Hematopoietic multipotent progenitor cell (in vitro differentiated cells): ENCODE measurements at places on chromosomes 3 and 15.

DNA sequence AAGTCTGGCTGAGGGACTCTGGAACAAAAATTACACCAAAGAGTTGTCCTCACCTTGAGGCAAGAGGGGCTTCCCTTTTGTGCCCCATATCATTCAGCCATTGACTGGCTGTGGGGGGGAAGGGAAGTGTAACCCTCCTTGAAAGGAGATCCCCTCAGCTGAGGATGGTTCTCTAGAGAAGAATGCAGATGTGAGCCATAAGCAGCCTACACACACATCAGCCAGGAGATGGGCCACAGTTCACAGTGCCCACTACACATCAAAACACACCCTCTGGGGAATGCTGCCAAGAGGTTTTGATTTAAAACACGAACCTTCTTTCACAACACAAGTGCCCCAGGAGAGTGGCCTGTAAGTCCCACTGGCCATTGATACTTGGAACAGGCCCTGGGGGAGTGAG, 231.2 kb upstream of the CTDSPL start:
- no peak for DNase-seq

DNA sequence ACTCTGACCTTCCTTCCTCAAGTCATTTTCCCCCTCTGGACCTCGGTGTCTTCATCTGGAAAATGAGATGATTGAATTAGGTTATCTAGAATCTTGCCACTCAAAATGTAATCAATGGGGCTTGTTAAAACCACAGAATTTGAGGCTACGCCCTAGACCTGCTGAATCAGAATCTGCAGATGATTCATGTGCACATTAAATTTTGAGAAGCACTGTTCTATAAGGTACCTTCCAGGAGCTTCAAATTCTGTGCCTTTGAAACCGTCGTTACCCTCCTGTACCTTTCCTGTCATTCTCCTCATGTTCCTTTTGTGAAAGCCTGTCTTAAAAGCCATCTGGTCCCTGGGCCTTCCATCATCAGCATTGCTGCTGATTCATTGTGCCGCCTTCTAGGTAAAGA, 172.4 kb upstream of the TOPAZ1 start:
- DNase-seq, result no peak

GRCh38 chr3:168865022-168865551, 769.4 kb upstream of the GOLIM4 start:
- peak; percentile 65 for DNase-seq

DNA sequence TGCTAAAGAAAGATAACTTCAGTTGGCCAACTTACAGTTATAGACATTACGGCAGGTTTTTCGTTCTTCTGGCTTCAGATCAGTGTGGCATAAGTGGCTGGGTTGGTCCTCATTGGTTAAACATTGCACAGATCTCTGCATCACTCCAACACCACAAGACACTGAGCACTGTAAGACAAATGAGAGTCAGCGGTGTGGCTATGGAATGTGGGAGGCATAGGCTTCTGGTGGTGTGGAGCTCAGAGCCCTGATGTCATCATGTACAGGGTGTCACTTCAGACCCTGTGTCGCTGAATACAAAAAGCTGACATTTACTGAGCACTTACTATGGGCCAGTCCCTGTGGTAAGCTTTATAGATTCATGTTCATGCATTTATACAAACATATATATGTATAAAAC, 146.0 kb downstream of the ADAMTS9 start:
- DNase-seq, result no peak

GRCh38 chr15:83082730-83083386, 15.8 kb upstream of the BTBD1 start:
- DNase-seq, result no peak

GRCh38 chr3:37949866-37950265, 40.7 kb upstream of the VILL start:
- DNase-seq, result no peak

DNA sequence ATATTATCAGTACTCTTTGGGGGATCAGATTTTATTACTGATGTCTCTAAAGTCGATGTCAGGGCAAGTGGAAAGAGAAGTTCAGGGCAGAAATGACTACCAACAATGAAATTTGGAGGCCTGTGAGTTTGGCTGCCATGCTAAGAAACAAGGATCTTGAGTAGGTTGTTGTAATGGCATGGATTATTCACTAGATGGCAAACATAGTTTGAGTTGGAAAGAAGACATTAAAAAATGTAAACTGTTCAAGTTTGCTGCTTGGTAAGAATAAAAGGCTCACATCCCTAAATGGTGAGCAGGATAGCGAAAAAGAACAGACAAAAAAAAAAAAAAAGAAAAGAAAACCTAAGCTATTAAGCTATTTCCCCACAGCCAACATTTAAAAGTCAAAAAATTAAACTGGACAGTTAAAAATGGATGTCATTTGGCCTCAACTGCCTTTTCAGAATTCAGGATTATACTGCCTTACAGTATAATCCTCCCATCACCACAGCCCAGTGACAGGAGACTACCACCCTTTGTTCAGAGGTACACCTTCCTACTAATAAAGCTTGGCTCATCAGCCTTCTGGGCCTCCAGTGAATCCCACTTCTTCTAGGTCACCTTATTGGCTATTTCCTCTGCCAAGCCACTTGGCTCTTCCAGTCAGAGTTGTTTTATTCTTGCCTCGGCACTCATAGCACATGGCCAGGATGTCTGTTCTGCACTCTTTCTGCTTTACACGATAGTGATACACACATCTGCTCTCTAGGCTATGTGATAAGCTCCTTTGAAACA, 163.7 kb downstream of the PLD1 start:
- no peak for DNase-seq

- DNase-seq, result no peak
These were observed 93.6 kb upstream of the NMNAT3 start for GRCh38 chr3:139771331-139771730.

GRCh38 chr15:60766391-60767128, 287.6 kb upstream of the ICE2 start:
- no peak for DNase-seq

DNA sequence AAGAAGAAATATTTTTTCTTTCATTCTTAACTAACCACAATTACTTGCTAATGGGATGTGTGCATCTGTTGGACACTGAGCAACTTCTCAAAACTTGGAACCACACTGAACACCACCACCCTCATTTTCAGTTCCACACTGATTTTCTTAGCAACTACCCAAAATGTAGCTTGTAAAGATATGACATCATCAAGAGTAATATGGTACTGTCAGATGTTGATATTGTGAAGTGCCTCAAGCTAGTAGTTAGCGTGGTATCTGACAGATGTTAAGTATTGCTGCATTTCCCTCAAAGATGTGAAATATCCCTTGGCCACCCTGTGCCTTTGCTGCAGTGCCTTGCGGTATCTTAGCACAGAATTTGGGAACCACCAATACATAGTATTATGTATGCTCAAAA, 9.3 kb downstream of the RFTN1 start:
- no peak for DNase-seq

DNA sequence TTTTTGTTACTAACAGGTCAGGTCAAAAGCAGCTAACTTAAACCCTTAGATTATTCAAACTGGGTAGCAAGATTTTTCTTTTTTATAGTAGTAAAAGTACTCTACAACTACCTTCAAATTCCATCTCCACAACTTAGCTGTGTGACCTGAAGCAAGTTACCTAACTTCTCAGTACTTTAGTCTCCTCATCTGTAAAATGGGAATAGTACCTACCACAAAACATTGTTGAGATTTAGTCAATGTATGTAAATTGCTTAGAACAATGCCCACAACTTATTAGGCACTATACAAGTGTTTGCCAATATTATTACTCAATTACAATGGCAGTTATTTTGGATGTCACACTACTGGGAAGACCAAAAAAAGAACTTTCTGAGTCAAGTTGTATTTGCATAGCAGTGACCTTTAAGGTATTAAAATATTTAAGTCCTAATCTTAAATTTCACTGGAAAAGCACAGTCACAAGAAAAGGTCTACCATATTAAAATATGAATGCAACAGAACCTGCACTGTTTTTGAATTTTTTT, 2.9 kb downstream of the TASOR start:
- no peak for DNase-seq

DNA sequence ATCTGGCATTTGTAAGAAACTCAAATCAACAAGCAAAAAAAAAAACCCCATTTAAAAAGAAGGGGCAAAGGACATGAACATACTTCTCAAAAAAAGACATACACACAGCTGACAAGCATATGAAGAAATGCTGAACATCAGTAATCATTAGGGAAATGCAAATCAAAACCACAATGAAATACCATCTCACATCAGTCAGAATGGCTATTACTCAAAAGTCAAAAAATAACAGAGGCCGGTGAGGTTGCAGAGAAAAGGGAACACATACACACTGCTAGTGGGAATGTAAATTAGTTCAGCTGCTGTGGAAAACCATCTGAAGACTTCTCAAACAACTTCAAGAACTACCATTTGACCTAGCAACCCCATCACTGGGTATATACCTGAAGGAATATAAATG, 199.4 kb upstream of the THBS1 start:
- no peak for DNase-seq

GRCh38 chr3:71271596-71271995, 311.9 kb downstream of the FOXP1 start:
- DNase-seq, result no peak

GRCh38 chr3:23537101-23537551, 268.6 kb upstream of the UBE2E1 start:
- no peak for DNase-seq

GRCh38 chr3:5330152-5330810, 142.8 kb downstream of the EDEM1 start:
- DNase-seq, result no peak

- DNase-seq, result no peak
These were observed 7.6 kb downstream of the CX3CR1 start for GRCh38 chr3:39272191-39272590.

DNA sequence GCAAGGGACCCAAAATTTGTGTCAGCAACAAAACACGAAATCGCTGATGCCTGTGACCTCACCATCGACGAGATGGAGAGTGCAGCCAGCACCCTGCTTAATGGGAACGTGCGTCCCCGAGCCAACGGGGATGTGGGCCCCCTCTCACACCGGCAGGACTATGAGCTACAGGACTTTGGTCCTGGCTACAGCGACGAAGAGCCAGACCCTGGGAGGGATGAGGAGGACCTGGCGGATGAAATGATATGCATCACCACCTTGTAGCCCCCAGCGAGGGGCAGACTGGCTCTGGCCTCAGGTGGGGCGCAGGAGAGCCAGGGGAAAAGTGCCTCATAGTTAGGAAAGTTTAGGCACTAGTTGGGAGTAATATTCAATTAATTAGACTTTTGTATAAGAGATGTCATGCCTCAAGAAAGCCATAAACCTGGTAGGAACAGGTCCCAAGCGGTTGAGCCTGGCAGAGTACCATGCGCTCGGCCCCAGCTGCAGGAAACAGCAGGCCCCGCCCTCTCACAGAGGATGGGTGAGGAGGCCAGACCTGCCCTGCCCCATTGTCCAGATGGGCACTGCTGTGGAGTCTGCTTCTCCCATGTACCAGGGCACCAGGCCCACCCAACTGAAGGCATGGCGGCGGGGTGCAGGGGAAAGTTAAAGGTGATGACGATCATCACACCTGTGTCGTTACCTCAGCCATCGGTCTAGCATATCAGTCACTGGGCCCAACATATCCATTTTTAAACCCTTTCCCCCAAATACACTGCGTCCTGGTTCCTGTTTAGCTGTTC, 34.9 kb downstream of the CHDH start:
- DNase-seq, result no peak

GRCh38 chr3:35773417-35773816, 134.1 kb downstream of the ARPP21 start:
- DNase-seq, result no peak

- DNase-seq, result no peak
These were observed 193.5 kb downstream of the ULK4 start for GRCh38 chr3:41768363-41768762.

DNA sequence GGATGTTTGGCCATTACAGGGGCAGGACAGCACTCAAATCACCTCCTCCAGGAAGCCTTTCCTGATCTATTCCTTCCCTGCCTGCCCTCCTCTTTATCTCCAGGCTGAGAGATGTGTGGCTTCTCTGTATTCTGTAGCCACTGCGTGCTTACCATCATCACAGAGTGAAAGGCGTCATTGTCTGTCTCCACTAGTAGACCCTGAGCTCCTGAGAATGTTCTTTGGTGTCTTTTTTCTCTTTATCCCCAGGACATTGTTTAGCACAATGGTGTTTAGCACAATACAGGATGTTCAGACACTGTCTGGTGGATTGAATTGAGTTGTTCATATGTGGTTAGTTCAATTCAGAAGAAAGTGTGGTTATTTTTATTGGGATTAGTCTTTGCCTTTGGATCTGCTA, 26.2 kb upstream of the LARS2 start:
- DNase-seq, result no peak

DNA sequence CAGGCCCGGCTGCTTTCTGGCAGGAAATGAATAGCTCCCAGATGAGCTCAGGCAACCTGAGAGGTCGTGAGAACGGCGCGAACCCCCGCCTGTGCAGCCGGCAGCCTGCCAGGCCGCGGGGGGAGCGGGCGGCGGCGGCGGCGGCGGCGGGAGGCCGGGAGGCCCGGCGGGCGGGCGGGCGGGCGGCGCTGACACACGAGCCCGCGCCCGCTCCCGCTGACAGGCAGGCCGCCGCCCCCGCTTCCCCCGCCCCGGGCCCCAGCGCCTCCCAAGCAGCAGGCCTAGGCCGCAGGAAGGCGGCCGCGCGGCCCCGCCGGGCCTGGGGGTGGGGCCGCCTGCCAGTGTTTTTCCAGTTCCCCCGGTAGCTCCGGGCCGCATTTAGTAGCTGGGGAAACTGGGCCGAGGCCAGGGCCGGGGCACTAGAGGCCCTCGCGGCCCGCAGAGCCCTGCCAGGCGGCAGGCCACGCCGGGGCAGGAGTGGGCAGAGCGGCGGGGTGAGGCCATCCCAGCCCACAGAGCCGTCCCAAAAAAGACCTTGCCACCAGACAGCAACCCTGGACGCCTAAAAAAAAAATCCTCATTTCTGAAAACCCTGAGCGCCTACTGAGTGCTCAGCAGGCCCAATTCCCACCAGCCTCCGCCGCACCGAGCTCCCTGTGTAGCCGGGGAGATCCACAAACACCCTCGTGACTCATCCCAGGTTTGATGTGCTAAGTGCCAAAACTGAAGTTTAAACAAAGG, 5.6 kb downstream of the HES1 start:
- DNase-seq, result peak; percentile 78

DNA sequence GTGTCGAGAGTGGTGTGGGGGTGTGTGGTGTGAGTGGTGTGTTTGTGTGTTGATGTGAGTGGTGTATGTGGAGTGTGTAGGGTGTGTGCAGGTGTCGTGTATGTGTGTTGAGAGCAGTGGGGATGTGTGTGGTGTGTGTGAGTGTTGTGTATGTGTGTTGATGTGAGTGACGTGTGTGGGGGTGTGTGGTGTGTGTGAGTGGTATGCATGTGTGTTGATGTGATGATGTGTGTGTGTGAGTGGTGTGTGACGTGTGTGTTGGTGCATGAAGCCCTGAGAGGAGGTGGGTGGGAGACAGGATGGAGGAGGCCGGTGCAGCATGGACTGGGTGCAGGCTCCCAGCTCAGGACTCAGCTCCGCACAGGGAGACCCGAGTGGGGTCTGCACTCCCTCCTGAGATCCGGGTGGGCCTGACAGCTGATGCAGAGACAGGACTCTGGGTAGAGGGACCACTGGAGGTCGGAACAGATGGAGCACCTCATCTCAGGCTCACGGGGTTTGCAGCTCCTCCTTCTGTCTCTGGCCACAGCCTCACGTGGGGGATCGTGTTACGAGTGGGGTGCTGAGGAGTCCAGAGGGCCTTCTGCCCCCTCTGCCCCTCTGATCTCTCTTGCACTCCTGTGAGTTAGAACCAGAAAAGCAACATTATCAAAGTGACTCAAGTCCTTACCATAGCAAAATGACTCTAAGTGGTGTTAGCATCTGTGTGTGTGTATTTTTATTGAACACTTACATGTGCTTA, 41.3 kb downstream of the ARNT2 start:
- no peak for DNase-seq

GRCh38 chr3:64873400-64873799, 185.6 kb upstream of the ADAMTS9 start:
- DNase-seq, result no peak
